ENCODE measurements at places on chromosomes 11 and 22.

- DNase-seq = no peak
These were observed 282.1 kb downstream of the MIAT start for GRCh38 chr22:26939466-26939865.

GRCh38 chr11:133708547-133709051 is 136.7 kb downstream of the SPATA19 start:
- DNase-seq = no peak

DNA sequence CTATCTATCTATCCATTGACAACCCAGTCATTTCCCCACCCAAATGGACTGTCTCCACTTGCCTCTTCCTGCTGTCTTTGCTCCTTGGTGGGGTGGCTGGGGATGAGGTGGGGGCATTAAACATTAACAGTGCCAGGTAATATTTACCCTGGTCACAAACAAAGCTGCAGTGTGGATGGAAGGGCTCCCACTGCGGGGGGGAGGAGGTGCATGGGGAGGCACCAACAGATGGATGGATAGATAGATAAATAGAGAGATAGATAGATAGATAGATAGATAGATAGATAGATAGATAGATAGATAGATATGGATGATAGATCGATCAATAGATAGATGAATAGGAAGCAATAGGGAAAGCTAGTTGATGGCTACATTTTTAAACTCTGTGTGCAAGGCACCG is 2.3 kb upstream of the FXYD2 start:
- DNase-seq = peak; percentile 8

GRCh38 chr22:30121960-30122359 is 41.7 kb downstream of the HORMAD2 start:
- no peak for DNase-seq

DNA sequence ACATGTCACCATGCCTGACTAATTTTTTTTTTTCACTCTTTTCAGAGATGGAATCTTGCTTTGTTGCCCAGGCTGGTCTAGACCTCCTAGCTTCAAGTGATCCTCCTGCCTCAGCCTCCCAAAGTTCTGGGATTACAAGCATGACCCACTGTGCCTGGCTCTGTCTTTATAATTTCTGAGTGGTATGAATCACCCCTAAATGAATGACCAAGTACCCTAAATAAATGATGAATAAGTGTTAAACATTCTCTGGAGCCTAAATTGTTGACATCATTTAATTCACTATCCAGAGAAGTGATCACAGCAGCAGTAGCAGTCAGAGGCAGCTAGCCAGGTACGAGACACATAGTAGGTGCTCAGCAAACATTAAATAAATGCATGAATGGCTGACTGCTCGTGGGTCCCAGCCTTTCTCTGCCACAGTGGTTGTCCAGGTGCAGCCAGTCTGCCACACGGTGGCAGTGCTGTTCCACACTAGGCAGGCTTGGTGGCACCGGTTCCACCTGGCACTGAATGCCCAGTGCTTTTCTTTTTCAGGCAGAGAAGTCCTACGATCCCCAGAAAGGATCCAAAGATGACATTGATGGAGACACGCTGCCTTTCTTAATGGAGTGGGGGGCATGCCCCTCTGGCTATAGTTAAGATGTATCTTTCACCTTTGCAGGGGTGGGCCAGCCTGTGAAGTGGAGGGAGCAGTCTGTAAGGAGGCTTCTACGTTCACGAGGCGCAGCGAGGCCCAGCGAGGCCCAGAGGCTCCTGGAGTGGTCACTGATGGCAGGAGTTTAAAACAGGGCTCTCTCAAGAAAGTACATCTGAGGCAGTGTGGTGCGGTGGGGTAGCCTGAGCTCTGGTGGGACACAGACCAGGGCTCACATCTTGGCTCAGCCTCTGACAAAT is 8.7 kb upstream of the TTC12 start:
- DNase-seq = peak; percentile 60

GRCh38 chr22:22840780-22841179 is 46.8 kb upstream of the IGLL5 start:
- no peak for DNase-seq

DNA sequence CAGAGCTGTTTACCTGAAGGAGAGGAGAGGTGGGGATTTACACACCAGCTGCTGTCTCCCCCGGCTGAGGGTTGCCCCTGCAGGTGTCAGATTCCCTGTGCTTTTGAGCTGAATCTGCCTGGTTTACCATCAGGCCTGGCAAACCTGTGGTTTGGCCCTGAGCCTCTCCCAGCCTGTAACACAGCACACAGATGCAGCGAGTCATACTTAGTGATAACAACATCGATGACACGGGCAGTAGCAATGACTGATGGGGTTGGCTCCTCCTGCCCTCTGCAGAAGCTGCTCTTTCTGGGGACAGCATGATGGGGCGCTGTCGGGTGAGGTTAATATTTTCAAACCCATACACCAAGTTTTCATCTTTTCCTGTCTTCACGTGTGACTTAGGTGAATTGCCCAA is 380.0 kb upstream of the B3GAT1 start:
- DNase-seq = no peak

DNA sequence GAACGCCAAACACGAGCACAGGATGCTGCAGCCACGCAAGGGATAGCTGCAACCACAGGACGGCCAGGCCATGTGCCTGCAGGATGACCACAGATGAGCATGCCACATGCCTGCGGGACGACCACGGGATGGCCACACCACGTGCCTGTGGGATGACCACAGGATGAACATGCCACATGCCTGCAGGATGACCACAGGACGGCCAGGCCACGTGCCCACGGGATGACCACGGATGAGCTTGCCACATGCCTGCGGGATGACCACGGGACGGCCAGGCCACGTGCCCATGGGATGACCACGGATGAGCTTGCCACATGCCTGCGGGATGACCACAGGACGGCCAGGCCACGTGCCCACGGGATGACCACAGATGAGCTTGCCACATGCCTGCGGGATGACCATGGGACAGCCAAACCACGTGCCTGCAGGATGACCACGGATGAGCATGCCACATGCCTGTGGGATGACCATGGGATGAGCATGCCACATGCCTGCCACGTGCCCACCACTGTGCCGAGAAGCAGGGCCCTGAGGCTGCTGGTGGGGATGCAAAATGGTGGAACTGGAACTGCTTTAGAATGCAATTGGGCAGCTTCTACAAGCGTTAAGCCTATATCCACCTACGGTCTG is 12.8 kb upstream of the MOB2 start:
- DNase-seq = no peak

GRCh38 chr11:116517584-116517983 is 255.2 kb downstream of the BUD13 start:
- no peak for DNase-seq

DNA sequence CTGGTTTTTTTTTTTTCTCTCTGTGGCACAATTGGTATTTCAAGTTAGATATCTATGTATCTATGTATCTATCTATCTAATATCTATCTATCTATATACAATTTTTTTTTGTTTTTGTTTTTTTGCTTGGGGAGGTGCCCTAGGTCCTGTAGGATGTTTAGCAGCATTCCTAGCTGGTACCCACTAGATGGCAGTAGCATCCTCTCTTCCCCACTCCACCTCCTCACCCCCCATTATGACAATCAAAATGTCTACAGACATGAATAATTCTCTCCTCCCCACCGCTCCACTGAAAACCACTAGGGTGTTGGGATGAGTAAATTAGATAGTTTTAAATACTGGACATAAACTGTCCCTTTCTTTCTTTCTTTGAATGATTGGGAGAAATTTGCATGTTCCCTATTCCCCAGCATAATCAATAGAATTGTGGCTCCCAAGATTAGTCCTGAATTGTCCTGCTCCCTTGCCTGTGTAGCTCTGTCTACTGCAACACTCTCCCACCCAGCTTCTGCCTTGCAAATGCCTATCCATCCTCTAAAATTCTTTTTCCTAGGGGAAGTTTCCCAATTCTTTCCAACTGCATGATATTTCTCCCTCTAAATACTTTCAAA is 1152.4 kb downstream of the LRRC4C start:
- DNase-seq = no peak

GRCh38 chr11:34850334-34850733 is 65.8 kb downstream of the APIP start:
- no peak for DNase-seq

- no peak for DNase-seq
These were observed 48.3 kb downstream of the SYT13 start for GRCh38 chr11:45237711-45238315.

DNA sequence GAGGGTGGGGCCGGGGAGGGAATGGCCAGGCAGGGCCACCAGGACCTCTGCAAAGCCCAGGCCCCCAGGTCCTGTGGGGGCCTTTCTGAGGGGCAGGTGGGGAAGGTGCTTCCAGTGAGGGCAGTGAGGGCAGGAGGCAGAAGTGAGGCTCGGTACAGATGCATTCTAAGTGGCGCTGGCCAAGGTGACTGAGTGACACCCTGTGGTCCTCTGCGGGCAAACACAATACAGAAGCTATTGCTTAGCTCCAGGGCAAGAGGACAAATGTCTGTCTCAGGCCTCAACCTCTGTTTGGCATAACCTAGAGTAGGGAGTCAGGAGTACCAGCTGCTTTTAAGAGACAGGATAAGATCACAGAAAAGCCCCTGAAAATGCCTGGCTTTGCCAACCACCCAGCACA is 31.3 kb downstream of the B3GAT1 start:
- no peak for DNase-seq
